ENCODE measurements at places on chromosomes 3 and 15. TPM values are rescaled to one million over a fixed set of nuclear protein-coding genes. Genes with fewer than 3 reads are reported as not detected.

The LMCD1 gene
- total RNA-seq, result 6.7 TPM

The MAP3K13 gene
- total RNA-seq, result 21.7 TPM

The ASB14 gene
- total RNA-seq, result not detected

The CCR9 gene
- not detected for total RNA-seq

The LRRC31 gene
- total RNA-seq, result 45.7 TPM

The TCAIM gene
- 2.2 TPM for total RNA-seq

The SUCNR1 gene
- total RNA-seq, result 0.14 TPM

The RPL15 gene
- total RNA-seq, result 1,376 TPM

The TNFSF10 gene
- 73.8 TPM for total RNA-seq

The FAM81A gene
- total RNA-seq, result not detected

The DLL4 gene
- 11.1 TPM for total RNA-seq

The GOLGA8T gene
- total RNA-seq, result not detected

The EAF1 gene
- total RNA-seq, result 21.8 TPM

The DAZL gene
- not detected for total RNA-seq

The DOCK3 gene
- total RNA-seq, result 0.75 TPM

The PLA2G4B gene
- total RNA-seq, result 3.5 TPM

The RSRC1 gene
- total RNA-seq, result 65.1 TPM

The PPARG gene
- total RNA-seq, result 102 TPM

The SV2B gene
- 10.3 TPM for total RNA-seq

The ADAMTS9 gene
- total RNA-seq, result 9.8 TPM

The GCSAM gene
- 0.64 TPM for total RNA-seq

The RETNLB gene
- total RNA-seq, result 62.7 TPM

The CLDN16 gene
- not detected for total RNA-seq
